ENCODE measurements at places on chromosomes 4 and X.

DNA sequence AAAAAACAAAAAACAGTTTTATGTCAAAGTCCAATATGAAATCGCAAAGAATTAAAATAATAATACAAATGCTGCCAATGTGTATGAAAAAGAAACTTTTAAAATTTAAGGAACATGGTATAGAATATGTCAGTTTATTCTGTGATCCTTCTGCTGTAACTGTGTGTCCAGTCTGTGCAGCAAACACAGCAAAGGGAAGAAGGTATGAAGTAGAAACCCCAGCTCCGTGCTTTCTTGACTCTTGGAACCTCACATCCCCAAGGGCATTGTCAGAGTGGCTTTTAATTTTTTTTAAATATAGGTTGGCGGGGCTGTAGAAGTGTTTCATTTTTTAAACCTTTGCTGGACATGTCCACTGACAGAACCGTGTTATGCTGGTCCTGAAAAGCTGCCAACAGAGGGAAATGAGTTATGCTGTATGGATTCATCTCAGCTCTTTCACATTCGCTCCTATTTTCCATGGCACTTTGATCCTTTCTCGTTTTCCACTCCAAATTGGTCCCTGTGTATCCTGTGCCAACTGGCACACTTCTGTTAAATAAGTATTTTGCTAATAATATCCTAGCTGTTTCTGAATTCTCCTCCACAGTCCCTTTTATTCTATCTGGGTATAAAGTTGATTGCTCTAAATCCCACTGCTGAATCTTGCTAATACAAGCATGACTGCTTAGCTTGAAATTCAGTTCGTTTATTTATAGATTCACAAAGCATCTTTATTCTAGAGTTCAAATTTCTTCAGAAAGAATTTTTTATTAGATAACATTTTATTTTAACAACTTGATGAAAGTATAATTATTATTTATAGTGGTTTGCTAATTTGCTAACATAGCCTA, 127.0 kb upstream of the DDIT4L start:
- no peak for DNase-seq

GRCh38 chrX:44040406-44040805, 67.2 kb upstream of the NDP start:
- DNase-seq, result no peak

GRCh38 chr4:80423553-80424224, 88.2 kb downstream of the CFAP299 start:
- no peak for DNase-seq

DNA sequence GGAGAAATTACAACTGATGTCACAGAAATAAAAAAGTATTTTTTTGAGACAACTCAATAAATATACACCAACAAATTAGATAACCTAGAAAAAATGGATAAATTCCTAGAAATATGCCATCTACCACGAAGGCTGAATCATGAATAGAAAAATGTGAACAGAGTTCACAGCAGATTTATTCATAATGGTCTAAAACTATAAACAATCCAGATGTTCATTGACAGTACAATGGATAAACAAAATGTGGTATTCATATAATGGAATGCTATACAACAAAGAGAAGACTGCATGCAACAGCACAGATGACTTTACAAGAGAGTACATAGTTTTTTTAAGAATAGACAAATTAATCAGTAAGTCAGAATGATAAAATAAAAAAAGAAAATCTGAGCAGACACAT, 55.2 kb downstream of the CLOCK start:
- DNase-seq, result no peak

- no peak for DNase-seq
These were observed 158.4 kb downstream of the RAB28 start for GRCh38 chr4:13325744-13326143.

DNA sequence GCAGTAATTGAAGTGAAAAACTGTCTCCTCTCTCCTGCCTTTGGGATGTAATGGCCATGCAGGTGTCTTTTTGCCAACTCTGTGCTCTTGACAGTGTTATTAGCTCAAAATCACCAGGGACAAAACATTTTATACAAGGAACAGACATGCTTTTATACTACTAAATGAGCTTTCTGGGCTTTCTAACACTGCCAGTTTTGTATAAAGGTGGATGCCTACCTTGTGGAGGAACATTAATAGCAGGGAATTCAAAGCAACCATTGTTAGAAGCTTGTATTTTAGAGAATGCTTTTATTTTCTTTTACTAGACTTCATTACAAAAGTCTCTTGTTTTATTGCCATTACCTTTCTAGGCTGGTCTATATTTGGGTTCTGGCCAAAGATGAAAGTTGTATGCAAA, 54.7 kb upstream of the ARSJ start:
- no peak for DNase-seq

Measured in kidney glomerular epithelial cell (primary cell).